ENCODE measurements at places on chromosomes 7 and 10.

- H3K27ac ChIP-seq: no peak overlapping the region
- no peaks in the 10 kb centered on the region for H3K4me1 ChIP-seq
- no peaks in the 10 kb centered on the region for H3K36me3 ChIP-seq
- H3K4me3 ChIP-seq: no peak overlapping the region
Observed at GRCh38 chr7:157219154-157219553, 80.4 kb downstream of the UBE3C start.

GRCh38 chr10:88032566-88032965, 169.1 kb downstream of the PTEN start:
- no peak overlapping the region for H3K27ac ChIP-seq
- DNase-seq: no peak
- peaks cover 8% of the 10 kb centered on the region for H3K4me1 ChIP-seq
- H3K36me3 ChIP-seq: no peaks in the 10 kb centered on the region
- no peaks in the 10 kb centered on the region for H3K27me3 ChIP-seq

DNA sequence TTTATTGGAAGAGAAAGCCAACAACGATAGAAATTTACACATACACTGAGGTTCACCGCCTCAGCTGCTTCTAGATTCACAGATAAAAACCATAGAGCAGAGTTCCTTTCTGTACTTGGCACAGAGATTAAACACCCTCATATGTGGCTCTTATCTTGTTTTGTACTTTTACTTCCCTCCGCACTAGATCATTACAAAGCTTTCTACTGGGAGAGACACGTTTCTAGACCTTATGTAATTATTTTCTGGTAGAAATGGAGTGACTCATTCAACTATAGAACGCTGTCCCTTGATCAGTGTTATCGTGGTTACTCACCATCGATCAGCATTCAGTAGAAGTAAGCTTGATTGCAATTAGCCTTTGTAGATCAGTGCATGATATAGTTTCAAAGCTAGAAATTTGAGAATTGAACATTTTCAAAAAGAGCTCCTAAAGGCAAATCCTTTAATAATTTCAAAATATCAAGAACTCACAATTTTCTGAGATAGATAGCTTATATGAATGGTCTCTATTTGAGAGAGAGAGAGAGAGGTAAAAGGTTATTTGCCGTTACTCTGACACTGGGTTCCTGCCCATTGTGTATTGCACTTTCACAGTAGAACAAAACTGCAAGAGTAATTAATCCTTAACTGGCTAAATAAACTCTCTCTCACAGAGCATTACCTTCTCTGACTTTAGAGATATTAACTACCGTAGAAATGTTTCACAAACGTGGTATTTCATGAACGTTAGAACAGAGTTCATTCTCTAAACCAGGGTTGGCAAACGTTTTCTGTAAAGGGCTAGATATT, 26.1 kb upstream of the DNAJC1 start:
- no peaks in the 10 kb centered on the region for H3K4me1 ChIP-seq
- no peak overlapping the region for H3K27ac ChIP-seq
- H3K4me3 ChIP-seq: no peak overlapping the region
- DNase-seq: no peak
- H3K36me3 ChIP-seq: no peaks in the 10 kb centered on the region

DNA sequence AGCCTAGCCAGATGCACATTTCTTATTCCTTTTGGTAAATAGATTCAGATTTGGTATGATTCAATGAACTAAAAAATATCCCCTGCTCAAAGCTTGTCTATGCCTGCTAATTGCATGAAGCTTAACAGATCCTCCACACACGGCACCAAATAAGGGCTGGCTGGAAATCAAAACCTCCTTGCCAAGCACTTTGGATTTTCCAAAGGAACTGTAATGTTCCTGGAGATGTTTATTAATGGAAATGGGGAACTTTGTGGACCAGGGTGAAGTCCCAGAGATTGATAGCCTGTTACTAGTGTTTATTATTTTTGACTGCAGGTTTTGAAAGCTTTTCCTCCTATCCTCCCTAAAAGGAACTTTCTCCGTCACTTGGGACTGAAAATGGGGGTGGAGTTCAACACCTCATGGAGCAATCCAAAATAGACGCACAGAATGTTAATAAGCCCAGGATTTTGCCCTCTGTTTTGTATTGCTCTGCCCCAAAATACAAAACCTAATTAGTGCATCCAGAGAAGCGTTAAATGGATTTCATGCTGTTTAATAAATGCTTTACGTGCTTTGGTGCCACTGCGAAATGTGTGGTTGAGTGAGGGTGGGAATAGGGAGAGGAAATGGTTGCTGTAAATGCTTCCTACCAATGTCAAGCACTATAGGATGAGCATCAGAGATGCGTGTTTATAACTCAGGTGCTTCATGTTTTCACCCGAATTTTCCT, 1027.7 kb downstream of the LRMDA start:
- H3K4me1 ChIP-seq: no peaks in the 10 kb centered on the region
- H3K27me3 ChIP-seq: no peaks in the 10 kb centered on the region
- H3K36me3 ChIP-seq: no peaks in the 10 kb centered on the region
- no peak overlapping the region for H3K4me3 ChIP-seq

DNA sequence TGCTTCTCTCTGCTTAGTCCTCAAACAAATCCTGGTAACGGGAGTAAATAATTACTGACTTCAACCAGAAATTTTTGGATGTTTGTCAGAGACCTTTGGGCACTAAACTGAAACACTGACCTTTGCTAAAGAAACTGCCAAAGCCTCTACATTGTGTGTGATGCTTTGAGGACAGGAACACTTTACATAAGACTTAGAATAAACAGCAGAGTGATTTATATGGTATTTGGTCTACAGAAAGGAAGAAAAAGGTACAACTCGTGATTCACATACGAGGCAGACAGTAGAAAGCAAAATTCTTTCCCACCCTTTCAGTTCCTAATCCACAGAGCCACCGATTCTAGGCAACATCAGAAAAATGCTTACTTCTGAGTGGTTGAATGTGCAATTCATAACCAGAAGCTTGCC, 59.8 kb downstream of the SLC16A12 start:
- H3K27ac ChIP-seq: peak overlapping the region; percentile 83
- H3K4me3 ChIP-seq: no peak overlapping the region
- H3K27me3 ChIP-seq: no peaks in the 10 kb centered on the region
- peaks cover 56% of the 10 kb centered on the region for H3K4me1 ChIP-seq

- no peaks in the 10 kb centered on the region for H3K27me3 ChIP-seq
- DNase-seq: no peak
- H3K4me3 ChIP-seq: no peak overlapping the region
- H3K27ac ChIP-seq: no peak overlapping the region
- peaks cover 5% of the 10 kb centered on the region for H3K4me1 ChIP-seq
Observed at GRCh38 chr10:109882251-109883057, 40.9 kb downstream of the XPNPEP1 start.

DNA sequence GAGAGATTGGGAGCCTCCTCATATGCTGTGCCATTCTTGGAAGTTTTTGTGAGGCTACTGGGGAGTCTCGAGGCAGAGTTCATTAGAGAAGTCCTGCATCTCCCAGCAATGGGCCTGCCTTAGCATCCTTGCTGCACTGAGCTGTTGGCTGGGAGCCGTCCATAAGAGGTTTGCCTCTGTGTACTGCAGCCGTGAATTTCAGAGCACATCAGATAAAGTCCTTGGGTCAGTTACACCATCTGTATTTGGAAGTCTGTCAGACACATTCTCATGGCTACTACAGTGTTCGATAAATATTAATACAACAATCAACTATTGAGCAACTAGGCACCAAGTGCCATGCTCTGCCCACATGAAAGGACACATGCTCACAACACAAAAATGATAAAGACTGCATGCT, 100.5 kb upstream of the SEC61G start:
- no peak for DNase-seq
- no peak overlapping the region for H3K27ac ChIP-seq
- H3K4me1 ChIP-seq: peaks cover 1% of the 10 kb centered on the region
- no peak overlapping the region for H3K4me3 ChIP-seq

- H3K4me1 ChIP-seq: peaks cover 8% of the 10 kb centered on the region
- DNase-seq: no peak
- H3K36me3 ChIP-seq: no peaks in the 10 kb centered on the region
- H3K4me3 ChIP-seq: no peak overlapping the region
- H3K27ac ChIP-seq: peak overlapping the region; percentile 22
Observed at GRCh38 chr10:87547734-87548311, 43.1 kb downstream of the MINPP1 start.

DNA sequence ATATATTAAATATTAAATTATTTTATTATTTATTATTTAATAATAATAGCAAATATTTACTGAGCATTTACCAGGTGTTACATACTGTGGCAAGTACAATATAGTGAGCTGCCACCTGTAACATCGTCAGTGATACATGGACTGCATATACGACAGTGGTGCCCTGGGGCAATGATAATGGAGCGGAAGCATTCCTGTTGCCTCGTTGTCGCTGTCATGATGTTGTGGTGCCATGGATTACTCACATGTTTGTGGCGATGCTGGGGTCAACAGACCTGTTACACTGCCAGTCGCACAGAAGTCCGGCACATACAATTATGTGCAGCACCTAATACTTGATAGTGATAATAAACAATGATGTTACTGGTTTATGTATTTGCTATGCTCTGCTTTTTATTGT, 20.6 kb downstream of the CAMK1D start:
- H3K27ac ChIP-seq: no peak overlapping the region
- H3K36me3 ChIP-seq: no peaks in the 10 kb centered on the region
- no peaks in the 10 kb centered on the region for H3K4me1 ChIP-seq
- no peaks in the 10 kb centered on the region for H3K27me3 ChIP-seq

DNA sequence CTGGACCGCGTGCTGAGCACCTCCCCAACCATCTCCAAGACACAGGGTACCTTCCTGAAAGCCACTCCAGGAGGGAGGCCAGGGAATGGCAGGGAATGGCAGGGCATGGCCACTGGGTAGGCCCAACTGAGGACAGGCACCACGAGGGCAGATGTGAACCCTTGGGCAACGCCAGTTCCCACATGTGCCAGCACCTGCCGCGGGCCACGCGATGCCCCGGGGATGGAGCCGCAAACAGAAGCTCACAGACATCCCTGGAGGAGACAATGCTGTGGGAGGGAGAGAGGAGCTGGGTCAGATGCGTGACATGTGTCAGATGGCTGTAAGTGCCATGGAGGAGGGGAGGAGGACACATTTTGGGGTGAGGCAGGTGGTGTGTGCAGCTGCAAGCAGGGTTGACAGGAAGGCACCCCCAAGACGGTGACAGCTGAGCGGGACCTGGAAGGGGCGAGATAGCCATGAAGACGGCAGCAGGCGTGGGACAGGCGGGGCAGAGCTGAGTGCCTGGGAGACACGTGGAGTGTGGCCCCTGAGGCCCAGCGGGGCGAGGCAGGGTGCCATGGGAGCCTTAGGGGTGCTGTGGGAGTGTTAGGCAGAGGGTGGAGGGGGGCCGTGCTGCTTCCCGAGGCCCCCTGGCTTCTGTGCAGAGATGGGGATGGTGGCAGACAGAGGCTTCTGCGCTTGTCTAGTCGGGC, 27.7 kb downstream of the IQCE start:
- no peaks in the 10 kb centered on the region for H3K4me1 ChIP-seq
- H3K4me3 ChIP-seq: no peak overlapping the region
- no peaks in the 10 kb centered on the region for H3K36me3 ChIP-seq
- no peak overlapping the region for H3K27ac ChIP-seq

GRCh38 chr7:90111-91063, 102.0 kb upstream of the FAM20C start:
- DNase-seq: peak; percentile 81
- no peak overlapping the region for H3K4me3 ChIP-seq
- no peaks in the 10 kb centered on the region for H3K36me3 ChIP-seq
- peaks cover 50% of the 10 kb centered on the region for H3K4me1 ChIP-seq
- H3K27me3 ChIP-seq: no peaks in the 10 kb centered on the region

- peak; percentile 30 for DNase-seq
- H3K4me1 ChIP-seq: no peaks in the 10 kb centered on the region
- H3K27ac ChIP-seq: no peak overlapping the region
- H3K4me3 ChIP-seq: no peak overlapping the region
- H3K36me3 ChIP-seq: no peaks in the 10 kb centered on the region
- H3K27me3 ChIP-seq: no peaks in the 10 kb centered on the region
Observed at GRCh38 chr10:60611291-60611747, 167.0 kb upstream of the CDK1 start.

DNA sequence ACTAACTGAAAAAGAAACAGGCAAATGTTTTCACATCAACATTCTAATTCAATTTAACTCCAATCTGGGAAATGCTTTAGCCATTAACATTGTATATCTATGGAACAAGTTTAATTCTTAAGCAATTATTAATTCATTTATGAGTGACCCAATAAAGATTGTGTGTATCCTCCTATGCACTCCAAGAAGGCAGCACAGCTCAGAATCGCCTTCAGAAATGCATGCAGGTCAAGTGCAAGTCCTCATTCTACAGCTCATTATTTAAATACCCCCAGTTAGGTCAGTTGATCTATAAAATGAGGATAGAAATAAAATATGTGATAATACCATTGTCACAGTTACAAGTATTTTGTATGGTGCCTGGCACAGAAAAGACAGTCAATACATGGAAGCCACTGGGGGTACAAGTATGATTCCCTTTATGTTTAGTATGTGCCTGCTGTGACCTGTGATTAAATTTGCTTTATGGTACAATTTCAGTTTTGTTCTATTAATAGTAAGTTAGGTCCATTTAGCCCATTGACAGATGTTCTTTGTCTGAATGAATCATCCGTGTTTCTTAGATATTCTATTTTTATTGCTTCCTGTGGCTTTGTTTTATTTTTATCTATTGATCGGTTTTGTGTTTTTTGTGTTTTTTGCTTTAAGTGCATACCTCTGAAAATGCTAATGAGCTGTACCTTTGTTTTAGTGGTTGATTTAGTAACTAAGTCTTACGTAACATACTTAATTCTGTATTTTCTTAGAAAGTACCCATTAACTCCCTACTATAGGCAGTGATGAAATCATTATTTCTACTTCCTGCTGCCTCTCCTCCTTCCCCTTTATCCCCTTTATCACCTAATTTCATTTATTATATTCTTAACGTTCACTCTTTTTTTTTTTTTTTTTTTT, 42.8 kb downstream of the CPXM2 start:
- no peaks in the 10 kb centered on the region for H3K36me3 ChIP-seq
- H3K4me3 ChIP-seq: no peak overlapping the region
- no peaks in the 10 kb centered on the region for H3K27me3 ChIP-seq
- H3K27ac ChIP-seq: peak overlapping the region; percentile 22

GRCh38 chr10:52212802-52213201, 101.3 kb upstream of the DKK1 start:
- no peaks in the 10 kb centered on the region for H3K27me3 ChIP-seq
- no peak overlapping the region for H3K4me3 ChIP-seq
- H3K36me3 ChIP-seq: no peaks in the 10 kb centered on the region
- peak overlapping the region; percentile 36 for H3K27ac ChIP-seq

Measured in hepatocyte (in vitro differentiated cells).